Activated T-cell treated with anti-CD3 and anti-CD28 coated beads, Interleukin-2, amount 50 U/mL, for 24 hours (primary cell): ENCODE measurements at places on chromosomes 2 and 18.

DNA sequence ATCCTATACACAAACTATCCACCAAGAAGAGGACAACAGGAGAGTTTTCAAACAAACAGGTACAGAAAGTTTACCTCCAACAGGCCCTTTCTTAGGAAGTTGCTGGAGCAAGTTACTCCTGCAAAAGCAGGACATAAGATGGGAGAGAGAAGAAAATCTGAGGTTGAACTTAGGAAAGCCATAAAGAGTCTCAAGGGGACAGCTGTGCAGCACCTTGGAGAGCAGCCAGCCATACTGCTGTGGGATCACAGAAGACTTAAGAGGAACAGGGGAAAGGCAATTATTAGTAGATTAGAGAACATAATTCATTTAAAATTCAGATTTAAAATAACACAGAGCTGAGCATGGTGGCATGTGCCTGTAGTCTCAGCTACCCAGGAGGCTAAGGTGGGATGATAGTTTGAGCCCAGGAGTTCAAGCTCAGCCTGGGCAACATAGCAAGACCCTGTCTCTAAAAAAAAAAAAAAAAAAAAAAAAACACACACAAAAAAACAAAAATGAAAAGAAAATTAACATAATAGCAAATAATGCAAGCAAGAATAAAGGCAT is 148.1 kb upstream of the SIX3 start:
- DNase-seq: no peak

GRCh38 chr18:31773774-31774476 is 13.2 kb upstream of the SLC25A52 start:
- no peak for DNase-seq

GRCh38 chr2:8861797-8862196 is 24.4 kb upstream of the KIDINS220 start:
- no peak for DNase-seq

DNA sequence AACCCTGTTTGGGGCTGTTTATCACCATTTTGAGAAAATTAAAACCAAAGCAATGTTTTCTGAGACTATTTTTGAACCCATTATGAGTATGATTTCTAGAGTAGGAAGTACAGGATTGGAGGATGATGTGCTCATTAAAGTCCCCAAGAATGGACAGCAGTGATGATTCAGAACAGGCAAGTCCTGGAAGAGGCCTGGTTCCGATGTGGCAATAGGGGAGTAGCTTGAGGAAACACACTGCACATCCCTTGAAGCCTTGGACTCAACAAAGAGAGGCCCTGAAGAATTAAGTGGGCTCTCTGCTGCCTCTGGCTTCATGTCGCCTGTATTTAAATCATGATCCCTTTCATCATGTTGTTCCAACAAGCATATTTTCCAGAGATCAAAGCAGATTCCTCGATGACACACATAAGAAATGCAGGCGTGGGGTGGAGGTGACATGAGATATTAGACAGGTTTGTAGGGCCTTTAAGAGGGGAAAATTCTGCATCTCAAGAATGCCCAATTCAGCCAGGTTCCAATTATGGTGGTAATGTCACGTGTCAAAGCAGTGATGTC is 242.2 kb downstream of the FHOD3 start:
- DNase-seq: no peak

GRCh38 chr2:24054366-24055010 is 4.9 kb downstream of the FKBP1B start:
- no peak for DNase-seq

- DNase-seq: peak; percentile 78
Observed at GRCh38 chr2:63050334-63051041, at the start of gene OTX1. OTX1 (plus strand) TSS chr2:63050830; CDS start chr2:63052991, 2,161 bp downstream.

DNA sequence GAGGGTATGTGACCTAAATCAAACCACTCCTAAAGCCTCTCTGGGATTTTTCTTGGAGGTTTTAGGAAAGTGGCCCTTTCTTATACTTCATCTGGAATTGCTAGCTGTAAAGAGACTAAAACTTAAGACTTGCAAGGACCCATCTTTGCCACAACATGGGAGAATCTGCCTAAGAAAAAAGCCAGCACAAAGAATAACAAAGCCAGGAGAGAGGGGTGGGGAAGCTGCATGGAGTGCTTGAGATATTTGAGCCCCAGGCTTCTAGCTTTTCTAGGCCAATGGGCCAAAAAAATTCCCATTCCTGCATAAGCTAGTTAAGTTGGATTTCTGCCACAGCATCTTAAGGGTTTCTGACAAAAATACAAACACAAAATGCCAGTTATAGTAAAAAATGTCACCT is 38.5 kb upstream of the LYPD6 start:
- DNase-seq: no peak

- no peak for DNase-seq
Observed at GRCh38 chr2:69217333-69218080, 169.5 kb downstream of the GFPT1 start.

DNA sequence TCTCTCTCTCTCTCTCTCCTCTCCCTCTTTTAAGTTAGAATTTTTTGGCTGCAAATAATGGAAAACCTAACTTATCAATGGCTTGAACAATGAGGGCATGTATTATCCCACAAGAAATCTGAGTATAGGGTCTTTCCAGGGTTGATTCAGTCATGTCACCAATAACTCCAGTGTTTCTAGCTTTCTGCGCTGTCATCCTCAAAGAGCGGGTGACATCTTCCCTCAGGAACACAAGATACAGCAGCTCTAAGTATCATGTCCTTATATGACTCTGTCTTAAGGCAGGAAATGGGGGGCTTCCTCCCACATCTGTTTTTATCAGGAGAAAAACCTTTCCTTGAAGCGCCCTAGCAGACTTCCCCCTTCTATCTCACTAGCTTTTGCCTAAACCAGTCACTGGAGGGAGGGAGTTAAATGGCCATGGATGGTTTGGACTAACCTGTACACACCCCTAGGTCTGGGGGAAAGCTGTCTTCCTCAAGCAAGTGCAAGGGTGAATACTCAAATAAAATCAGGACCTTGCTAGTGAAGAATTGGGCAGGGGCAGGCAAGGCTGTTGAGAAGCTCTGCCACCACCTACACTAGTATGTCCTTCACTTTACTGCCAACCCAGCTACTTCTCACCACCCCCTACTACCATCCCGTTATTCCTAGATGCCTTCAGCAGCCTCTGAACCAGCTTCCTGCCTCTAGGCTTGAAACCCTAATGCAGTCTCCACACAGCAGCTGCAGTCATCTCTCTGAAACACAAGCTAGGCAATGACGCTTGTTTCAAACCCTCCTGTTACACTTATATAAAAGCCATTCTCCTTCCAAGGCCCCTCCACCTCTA is 7.5 kb upstream of the TUBA4A start:
- no peak for DNase-seq

- no peak for DNase-seq
Observed at GRCh38 chr18:40431071-40431985, 1523.7 kb upstream of the PIK3C3 start.

DNA sequence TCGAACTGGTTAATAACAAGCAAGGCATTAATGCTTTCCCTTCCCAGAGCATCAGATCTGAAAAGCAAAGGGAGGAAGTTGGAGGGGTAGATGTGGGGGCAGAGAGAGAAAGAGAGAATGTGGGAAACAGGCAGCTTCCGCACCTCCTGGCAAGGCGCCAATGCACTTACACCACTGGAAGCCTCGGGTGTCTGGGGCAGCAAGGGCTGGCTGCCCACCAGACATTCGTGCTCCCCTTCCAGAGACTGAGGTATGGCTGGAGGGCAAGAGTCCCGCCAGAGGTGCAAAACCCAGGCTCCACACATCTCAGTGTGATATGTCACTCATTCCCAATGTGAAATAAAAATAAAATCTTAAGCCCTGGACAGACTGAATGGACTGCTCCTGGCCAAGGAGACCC is 46.4 kb downstream of the TEX51 start:
- DNase-seq: no peak

DNA sequence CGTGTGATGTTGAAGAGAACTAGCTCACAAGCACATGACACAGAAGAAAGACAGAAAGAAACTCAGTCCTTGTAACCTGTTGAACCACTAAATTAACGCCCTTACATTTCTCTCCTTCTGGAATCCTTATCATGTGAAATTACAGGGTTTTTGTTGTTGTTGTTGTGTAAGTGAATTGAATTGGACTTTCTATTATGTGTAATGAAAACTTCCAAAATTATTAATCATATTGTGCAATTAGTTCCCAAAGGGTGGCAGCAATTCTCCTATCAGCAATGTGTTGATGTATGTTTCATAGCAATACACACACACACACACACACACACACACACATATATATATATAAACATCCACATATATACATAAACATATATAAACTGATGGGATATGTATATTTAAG is 402.2 kb upstream of the TCF4 start:
- DNase-seq: no peak

- DNase-seq: no peak
Observed at GRCh38 chr2:68108120-68108519, 45.3 kb upstream of the C1D start.

- DNase-seq: no peak
Observed at GRCh38 chr2:96353606-96354101, 18.1 kb downstream of the NCAPH start.

DNA sequence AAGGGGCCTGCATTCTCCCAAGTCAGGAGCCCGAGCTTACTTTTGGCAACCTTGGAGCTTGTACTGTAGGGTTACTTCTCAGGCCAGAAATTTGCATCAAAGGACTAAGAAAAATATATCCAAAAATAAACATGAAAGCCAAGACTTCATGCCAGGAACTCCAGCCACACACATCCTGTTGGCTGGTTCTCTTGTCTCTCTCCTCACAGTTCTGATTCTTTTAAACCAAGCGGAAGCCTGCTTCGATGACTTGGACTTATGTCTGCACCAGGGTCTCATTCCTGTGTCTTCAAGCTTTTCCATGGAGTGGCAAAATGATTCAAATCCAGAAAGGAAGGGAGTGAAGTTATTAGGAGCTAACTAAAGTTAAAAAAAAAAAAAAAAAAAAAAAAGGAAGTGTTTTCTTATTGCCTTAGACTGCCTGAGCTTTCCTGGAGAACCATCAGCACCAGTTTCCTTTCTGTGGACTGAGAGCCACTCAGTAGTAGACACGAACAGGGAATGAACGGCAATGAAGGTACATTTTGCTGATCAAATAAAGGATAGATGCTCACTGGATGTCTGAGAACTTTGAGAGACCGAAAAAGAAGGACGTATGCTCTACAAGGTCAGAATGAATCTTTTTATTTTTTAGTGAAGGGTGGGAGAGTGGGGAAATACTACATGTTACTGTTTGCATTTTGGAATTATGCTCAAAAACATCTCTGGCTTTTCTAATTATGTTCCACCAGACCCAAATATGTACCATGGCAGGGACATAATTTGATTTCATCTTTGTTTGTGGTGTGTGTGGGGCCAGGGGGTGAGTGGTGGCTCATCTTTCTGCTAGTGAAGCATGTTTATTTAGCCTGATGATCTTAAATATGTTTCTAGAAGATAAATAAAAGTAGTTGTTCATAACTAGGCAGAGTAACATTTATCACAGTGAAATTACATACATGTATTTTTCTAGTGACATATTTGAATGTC is 86.0 kb downstream of the RAPGEF4 start:
- no peak for DNase-seq
